ENCODE measurements at places on chromosomes 1 and 21.

DNA sequence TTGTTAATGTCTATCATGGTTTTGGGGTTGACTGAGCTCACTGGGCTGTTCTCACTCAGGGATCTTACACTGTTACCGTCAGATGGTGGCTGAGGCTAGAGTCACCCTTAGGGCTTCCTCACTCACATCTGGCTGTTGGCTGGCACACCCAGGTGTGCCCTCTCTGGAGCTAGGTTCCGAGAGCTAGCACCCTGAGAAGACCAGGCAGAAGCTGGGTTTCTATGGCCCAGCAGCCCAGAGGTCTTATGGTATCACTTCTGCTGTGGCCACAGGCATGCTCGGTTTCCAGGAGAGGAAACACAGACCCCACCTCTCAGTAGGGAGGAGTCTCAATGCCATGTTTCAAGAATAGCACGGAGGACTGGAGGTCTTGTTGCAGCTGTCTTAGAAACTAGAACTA is 20.7 kb upstream of the KIF1B start:
- DNase-seq: no peak

GRCh38 chr21:17352996-17353655 is 159.7 kb upstream of the CXADR start:
- no peak for DNase-seq

- DNase-seq: peak; percentile 38
Observed at GRCh38 chr1:25642574-25643108, 26.1 kb downstream of the MAN1C1 start.

- no peak for DNase-seq
Observed at GRCh38 chr1:19445417-19446342, 39.7 kb downstream of the CAPZB start.

DNA sequence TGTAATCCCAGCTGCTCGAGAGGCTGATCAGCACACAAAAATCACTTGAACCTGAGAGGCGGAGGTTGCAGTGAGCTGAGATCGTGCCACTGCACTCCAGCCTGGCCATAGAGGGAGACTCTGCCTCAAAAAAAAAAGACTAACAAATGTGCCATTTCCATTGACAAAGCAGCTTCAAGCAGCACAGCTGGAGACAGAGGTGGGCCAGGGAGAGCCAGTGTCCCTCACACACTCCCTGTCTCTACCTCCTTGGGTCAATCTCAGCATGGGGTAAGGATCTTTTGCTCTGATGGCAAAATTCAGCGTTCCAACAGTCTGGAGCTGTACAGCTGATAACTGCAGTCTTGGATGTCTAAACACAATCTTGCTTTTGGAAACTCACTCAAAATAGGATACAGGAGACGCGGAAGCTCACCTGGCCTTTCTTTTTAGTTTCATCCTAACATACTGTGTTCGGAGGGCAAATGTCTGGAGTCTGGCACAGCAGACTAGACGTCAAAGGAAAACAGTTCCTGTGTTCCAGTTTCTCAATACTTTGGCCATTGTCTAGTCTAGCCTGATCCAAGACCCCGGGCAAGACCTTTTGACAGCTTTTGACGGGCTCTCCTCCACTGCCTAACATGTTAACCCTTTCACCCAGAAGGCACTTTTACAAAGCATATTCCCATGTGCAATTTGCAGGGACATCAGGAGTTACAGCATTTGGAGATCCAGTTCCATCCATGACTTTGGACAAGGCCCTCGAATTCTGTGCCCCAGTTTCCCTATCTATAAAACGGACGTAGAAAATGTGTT is 2.9 kb downstream of the RCC2 start:
- no peak for DNase-seq

- peak; percentile 36 for DNase-seq
Observed at GRCh38 chr1:9822897-9823692, 670 bp downstream of the CLSTN1 start.

- DNase-seq: no peak
Observed at GRCh38 chr1:65233782-65234181, 75.6 kb upstream of the DNAJC6 start.

- peak; percentile 52 for DNase-seq
Observed at GRCh38 chr1:100351095-100351887, 1.0 kb upstream of the CDC14A start.

GRCh38 chr1:147811751-147812150 is 51.3 kb upstream of the GJA5 start:
- no peak for DNase-seq

DNA sequence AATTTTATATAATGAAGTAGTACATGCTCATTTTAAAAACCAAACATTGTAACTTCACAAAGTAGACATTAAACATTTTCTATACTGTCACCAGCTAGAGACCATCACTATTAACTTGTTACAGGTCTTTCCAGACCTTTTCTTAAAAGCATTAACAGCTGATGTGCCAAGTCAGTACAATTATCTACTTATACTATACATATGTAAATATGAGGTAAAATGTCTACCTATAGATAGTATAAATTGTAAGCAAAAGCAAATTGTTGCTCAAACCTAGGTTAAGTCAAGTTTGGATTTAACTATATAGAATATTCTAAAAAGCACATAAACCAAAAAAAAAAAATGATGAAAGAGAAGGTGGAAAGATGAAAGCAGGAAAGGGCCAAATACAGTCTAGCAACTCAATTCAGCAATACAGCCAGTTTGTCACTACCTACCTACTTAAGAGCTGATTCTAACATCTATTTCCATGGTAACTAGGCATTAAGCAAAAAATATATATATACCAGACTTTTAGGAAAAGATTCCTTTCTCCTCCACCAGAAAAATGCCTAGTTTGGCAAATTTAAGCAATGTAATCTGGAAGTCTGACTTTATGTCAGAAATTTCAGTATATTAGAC is 34.5 kb downstream of the ARID4B start:
- no peak for DNase-seq

DNA sequence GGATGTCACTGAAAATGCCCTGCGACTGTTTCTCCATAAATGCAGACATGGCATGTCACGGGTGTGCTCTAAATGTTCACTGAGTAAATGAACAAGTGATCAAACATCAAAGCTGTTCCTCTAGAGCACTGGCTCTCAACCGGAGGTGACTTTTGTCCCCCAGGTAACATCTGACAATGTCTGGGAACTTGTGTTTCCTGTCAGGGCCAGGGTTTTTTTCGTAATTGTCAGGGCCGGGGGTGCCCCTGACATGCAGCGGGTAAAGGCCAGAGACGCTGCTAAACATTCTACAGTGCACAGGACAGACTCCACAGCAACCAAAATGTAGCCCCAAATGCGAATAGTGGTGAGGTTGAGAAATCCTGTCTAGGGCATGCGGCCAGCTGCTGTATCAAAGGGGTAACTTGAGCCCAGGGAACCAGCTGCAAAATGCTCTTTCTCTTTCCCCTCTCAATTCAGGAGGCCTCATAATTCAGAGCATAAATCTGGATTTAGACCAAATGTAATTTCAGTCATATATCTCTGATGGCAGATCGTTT is 2.0 kb downstream of the ALDH4A1 start:
- DNase-seq: no peak
